8988T (cell line): ENCODE measurements at places on chromosomes 7 and 10.

DNA sequence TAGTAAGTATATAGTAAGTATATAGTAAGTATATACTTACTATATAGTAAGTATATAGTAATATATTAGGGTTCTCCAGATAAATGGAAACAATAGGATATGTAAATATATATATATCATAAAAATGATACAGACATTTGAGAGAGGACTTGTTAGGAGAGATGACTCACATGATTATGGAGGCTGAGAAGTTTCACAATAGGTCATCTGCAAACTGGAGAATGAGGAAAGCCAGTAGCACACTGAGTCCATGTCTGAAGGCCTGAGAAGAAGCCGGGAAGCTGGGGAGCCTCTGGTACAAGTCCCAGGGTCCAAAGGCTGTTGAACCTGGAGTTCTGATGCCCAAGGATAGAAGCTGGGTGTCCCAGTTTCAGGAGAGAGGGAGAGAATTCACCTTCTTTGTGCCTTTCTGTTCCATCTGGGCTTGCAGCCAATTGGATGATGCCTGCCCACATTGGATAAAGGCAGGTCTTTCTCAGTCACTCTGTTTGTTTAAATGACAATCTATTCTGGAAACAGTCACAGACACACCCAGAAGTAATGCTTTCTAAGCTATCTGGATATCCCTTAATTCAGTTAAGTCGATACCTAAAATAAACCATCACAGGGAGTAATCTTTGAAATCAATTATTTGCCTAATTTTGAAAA lies 205.5 kb upstream of the CDC14C start:
- DNase-seq: no peak

DNA sequence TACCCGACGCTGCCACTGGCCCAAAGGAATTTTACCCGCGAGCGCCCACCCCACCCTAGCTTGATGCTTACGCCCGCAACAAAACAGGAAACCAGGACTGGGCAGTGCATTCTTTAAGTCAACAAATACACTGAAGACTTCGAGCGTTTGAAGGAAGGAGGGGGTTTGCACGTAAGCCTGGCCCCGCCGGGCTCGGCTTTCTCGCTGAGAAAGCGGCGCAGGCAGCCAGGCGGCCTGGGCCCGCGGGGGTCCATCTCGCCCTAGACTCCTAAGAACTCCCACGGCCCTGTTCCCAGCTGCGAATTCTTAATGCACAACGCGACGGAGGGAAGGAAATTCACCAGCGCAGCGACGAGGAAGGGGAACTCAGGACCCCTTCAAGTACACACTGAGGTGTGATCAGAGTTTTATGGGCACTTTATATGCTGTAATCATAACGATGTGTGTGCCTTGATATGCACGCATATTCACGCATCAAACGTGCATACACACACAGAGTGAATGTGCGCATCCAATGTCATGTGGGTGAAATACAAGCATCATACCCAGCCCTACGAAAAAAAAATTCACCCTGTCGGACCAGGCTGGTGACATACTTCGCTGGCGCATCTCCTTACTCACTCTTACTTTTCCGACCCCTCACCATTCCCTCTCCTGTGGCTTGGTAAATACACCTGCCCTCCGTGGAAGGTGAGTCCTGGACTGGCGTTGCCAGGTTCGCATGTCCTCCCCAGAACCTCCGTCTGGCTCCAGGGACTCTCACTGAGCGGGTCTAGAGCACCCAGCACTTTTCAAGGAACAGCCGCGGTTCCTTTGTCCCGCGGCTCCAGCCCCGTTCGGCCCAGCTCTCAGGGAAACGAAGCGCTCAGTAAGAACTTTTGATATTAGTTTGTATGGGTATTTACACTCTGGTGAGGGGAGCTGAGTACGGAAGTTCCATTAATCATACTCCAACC lies 5.7 kb upstream of the HOXA13 start:
- DNase-seq: no peak

- no peak for DNase-seq
Measured at GRCh38 chr10:128873411-128874054, 593.5 kb upstream of the MGMT start.

- no peak for DNase-seq
Measured at GRCh38 chr7:68371985-68372384, 1226.3 kb upstream of the AUTS2 start.

DNA sequence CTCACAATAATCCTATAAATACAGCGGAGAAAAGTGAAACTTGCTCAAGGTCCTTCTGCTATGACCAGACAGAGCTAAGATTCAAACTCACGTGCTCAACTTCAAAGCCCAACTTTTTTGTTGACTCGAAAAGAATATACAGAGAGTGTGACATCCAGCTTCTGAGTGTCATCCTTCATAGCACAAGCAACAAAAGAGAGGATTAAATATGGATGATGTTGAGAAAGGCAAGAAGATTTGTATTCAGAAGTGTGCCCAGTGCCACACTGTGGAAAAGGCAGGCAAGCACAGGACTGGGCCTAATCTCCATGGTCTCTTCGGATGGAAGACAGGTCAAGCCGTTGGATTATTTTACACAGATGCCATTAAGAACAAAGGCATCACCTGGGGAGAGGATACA lies 2.1 kb upstream of the FAM3C start:
- no peak for DNase-seq

DNA sequence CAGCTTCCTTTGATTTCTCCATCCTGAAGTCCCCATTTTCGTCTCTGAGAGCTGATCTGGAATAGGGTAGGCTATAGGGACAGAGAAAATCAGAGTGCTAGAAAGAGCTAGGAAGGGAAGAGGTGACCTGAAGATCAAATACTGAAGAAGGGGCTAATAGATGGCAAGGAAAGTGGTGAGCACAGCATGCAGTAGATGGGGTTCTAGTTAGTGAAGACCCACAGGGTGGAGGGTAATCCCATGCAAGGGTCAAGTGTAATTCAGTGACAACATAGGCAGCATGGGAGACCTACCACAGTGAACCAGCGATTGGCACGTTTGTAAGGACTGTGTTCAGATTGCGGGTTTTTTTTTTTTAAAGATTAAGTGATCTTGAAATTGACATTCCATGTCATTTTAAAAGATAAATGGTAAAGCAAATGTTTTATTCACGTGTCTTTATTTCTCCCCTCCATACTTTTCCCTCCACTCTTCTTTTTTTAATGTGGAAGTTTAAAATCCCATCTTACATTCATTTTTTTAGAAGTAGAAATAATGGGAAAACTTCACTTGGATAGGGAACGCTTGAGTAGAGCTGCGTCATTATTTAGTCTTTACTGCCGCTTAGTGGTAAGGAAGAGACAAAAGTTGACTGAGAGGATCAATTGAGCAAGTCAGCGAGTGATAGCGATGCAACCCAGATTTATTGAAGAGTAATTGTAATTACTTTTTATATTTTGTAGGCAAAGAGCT lies 21.0 kb upstream of the ABI1 start:
- DNase-seq: no peak
